ENCODE measurements at places on chromosomes 1 and 21. TPM values are rescaled to one million over a fixed set of nuclear protein-coding genes. Genes with fewer than 3 reads are reported as not detected.

Gene INSRR
- 0.14 TPM for total RNA-seq

DNA sequence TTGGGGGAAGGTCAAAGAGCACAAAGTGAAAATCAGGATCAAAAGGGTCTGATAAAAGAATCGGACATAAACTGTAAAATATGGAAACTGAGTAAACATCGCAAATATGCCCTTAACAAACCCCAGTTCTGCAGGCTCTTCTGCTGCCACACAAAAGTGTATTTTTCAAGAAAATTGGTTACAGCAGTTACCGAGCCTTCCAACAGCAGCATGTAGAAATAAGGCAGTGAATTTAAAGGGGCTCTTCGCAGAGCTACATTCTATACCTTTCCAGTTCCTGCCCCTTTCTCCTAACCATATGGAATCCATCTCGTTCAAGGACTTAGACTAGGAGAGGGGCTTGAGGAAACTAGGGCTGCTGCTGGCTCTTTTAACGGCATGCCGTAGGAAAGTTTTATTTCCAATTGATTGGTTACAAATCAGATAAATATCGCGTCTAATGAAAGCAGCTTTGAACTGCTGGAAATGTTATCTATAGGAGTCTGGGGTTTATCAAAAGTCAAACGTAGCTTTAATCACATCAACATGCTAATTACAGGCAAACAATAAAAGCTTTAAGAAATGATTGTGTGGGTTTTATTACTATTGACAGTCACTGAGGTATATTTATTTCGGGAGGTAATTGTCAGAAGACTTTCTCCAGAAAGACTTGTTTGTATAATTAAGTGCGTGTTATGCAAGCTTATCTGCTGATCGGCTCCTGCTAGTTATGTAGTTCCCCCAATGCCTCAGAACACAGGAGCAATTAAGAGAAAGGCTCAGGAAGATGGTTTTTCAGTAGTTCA is 59.1 kb downstream of the GORAB start:
- no peak for DNase-seq
- H3K27ac ChIP-seq, result no peak overlapping the region
- peaks cover 20% of the 10 kb centered on the region for H3K27me3 ChIP-seq
- no peaks in the 10 kb centered on the region for H3K36me3 ChIP-seq

DNA sequence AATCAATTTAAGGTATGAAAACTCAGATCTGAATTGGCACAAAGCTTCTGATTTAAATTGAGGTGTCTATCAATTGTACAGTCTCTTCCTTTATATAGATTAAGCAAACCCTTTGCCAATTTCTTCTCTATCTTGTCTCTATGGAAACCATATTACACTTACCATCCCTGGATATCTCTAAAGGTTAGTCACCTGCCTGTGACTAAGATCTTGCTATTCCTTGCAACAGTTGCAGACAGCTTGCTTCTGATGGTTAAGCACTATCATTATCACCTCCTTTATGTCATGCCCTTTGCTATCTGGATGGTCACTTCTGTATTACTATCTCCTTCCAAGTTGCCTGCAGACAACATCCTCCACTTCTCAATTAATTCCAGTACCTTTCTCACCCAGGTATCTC is 998.6 kb upstream of the B3GALT2 start:
- no peaks in the 10 kb centered on the region for H3K4me1 ChIP-seq
- H3K27ac ChIP-seq, result no peak overlapping the region
- H3K27me3 ChIP-seq, result no peaks in the 10 kb centered on the region
- no peaks in the 10 kb centered on the region for H3K36me3 ChIP-seq
- no peak for DNase-seq

Gene RIPPLY3
- total RNA-seq, result not detected

DNA sequence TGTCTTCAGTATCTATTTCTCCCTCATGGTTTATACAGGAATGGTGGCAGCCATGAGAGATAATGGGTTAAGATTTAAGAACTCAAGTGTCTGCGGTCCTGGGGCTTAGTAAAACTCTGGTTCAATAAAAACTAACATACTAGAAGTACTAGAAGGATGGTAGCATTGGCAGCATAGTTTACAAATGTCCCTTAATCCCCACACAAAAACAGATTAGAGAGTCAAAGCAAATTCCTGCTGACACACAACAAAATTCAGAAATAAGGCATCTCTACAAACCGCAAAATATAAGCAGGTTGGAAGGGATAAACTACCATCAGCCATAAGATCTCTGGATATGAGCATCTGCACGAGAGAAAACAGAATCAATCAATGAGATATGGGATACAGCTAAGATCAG is 234.4 kb downstream of the RERE start:
- DNase-seq, result no peak
- no peaks in the 10 kb centered on the region for H3K4me1 ChIP-seq
- H3K27ac ChIP-seq, result no peak overlapping the region
- H3K36me3 ChIP-seq, result no peaks in the 10 kb centered on the region
- no peak overlapping the region for H3K4me3 ChIP-seq

DNA sequence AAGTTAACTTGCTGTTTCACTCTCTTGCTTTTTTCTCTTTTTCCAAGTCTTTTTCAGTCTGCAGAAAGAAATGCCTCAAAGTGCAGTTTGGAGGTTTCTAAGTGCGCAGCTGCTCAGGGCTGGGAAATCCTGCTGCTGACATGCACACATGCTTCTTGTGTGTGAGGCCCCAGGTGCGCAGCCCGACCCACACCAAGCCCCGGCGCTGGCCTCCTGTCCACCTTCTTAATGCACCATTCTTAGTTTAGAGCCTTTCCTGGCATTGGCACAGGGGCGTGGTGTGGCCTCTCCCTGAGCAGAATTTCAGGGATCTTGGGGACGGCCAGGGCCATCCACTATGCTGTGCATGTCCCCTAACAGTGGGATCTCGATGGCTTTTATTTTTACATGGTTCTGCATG is 315.2 kb downstream of the CAMTA1 start:
- H3K27me3 ChIP-seq, result peaks cover 9% of the 10 kb centered on the region
- H3K4me1 ChIP-seq, result no peaks in the 10 kb centered on the region
- no peak overlapping the region for H3K4me3 ChIP-seq

DNA sequence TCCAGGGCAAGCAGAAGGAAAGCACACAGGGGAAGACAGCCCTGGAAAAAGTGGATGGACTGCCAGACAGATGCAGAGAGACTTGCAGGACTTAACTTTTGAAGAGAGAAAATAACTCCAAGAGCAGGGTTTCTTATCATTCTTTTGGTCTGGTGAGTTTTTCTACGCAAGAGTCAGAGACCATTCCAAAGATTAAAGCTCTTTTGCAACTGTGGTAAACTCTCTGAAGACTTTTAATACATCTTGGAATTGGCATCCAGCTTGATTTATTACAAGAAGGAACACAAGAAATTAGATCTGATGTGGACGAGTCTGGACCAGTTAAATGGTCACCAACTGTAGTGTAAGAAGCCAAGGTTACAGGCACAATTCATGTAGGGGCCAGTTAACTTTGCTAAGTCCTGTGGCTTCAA is 153.4 kb downstream of the SIPA1L2 start:
- no peak overlapping the region for H3K27ac ChIP-seq
- H3K36me3 ChIP-seq, result no peaks in the 10 kb centered on the region
- H3K27me3 ChIP-seq, result peaks cover 29% of the 10 kb centered on the region
